NCI-H1930 (cell line): ENCODE measurements at places on chromosomes 12 and 14.

DNA sequence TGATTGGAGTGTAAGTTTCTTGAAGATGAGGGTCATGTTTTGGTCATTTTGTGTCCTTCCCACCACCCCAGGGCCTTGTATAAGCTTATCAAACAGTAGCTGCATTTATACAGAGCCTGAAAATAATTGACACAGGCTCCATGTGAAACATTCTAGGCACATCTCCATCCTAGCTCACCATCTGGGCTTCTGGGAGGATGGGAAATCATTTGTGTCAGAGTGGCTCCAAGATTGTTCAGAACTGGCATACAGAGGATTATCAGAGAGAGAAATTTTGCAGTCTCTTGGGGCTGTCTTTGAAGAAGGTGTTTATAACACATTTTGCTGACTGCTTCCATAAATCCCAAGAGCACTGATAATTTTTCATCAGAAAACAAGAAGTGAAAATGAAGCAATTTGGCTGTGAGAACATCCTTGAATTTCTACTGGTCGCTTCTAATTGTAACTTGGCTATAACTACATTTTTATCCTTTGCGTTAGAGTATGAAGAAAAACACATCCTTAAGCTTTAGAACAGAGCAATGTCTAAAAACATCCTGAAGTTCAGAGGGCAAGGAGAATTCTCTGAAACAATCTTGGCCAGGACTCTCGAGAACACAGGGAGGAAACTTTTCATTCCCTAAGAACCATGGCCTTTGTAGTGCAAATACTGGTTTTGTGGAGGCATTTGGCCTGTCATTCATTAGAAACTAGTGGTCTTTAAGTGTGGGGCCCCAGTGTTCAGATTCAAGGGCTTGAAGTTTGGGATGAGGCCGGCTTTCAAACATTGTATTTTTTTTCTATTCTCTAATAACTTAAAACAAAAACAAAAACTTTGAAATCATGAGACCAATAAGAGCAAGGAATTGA lies 151.1 kb downstream of the DACT1 start:
- no peak for DNase-seq

GRCh38 chr14:24634158-24634557 lies at the start of gene GZMB:
TSS of gene GZMB (minus strand) at chr14:24634190. CDS start at chr14:24634160, 30 bp downstream.
- DNase-seq: no peak

- DNase-seq: no peak
These were observed 32.1 kb downstream of the DEPDC4 start for GRCh38 chr12:100234591-100235304.

DNA sequence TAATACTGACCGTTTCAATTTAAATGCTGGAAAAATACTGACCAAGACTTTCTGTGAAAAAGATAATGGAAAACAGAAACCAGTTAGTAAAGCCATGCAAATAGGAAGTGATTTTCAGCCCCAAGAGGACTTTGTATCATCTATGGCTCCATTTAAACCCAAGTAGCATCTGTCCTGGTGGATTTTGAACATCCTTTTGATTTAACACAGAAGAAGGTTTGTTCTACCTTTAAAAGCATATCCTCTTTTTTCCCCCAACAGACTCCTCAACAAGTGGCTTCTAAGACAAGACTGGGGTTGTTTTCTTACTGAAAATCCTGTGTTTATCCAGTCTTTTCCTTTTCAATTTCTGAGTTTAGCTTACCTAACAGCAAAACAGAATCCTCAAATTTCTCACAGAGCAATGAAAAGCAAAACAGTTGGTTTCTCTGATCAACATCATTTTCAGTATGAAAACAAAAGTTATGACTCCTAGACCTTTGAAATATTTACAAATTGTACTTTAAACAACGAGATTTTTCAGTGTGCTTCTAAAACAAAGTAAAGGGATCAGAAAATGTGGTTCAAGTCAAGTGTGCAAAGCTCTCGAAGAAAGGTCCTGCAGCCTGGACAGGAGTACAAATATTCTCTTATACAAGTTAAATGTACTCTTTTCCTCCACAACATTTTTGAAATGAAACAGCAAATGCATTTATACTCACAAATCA lies 2.9 kb downstream of the PHLDA1 start:
- no peak for DNase-seq

GRCh38 chr12:119296535-119296934 lies 38.0 kb upstream of the CCDC60 start:
- DNase-seq: no peak

GRCh38 chr12:119809023-119809422 lies 68.1 kb downstream of the CIT start:
- DNase-seq: no peak

DNA sequence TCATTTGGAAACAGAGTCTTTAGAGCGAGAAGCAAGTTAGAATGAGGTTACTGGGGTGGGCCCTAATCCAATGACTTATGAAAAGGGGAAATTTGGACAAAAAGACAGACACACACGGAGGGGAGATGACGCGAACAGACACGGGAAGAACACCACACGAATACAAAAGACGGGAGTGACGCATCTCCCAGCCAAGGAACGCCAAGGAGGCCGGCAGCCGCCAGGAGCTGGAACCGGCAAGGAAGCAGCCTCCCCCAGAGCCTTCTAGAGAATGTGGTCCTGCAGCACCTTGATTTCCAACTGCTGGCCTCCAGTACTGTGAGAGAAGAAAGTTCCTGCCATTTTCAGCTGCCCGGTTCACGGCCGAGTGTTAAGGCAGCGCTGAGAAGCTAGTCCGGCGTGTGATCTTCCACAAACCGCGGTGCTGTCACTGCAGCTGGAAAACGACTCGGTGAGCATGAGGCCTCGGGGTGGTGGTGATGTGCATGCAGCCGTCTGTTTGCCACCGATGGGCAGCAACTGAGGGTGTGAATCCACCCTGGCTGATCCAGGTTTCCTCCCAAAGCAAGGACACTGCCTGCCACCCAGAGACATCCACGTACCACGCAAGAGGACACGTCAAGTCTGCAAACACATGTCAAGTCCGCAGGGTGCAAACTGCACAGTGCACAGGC lies 124.5 kb downstream of the NCOR2 start:
- DNase-seq: no peak

DNA sequence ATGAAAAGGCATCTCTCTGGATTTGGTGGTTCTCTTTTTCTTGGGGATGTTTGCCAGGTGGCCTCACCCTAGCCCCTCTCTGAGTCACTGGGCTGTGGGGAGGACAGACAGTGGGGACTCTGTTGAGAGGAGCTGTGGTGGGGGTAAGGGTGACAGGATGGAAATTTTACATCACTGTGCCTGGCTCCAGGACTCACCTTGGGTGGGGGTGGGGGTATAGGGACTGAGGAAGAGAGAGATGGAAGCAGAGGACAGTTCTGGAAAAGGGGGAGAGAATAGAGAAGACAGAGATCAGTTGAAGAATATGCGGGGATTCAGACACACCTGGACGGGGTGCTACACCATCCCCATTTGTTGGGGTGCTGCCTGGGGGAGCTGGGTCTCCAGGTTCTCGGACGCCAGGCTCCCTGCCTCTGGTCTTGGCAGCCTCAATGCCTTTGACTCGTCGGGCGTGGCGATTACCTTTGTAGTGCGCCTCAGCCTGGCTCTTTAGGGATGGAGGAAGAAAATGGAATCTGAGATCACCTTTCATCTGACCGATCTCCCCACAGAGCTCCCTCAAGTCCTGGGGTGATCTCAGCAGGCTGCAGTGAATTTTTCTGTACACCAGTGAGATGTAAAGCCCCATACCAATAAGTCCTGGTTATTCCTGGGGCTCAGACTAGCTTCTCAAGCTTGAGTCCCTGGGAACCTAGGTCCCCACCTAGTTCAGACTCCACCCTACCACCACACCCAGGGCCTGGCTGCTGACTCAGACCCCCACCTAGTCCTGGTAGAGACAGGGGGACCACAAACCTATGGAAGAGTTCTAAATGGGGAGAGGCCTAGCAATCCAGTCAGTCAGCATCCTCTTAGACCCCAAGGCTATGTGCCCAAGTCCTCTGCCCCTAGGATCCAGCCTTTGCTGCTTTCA lies 9.6 kb upstream of the GPR84 start:
- DNase-seq: no peak

DNA sequence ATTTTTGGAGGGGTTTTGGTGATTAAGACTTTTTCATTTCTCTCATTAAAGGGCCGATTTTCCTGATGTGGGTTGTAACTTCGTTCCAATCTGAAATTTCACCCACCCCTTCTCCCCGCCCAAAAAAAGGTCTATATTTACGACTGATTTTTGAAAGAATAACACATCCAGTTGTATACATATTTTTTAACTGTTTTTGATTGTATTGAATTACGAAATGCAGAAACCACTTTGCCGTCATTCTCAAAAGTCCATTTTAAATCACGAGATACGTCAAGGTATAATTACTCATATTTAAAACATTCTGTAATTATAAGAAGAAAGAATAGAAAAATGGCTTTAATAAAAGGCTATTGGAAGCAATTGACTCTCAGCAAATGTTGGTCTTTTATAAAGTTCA lies 520.7 kb downstream of the MED13L start:
- DNase-seq: no peak

GRCh38 chr12:111406474-111407376 lies 1.0 kb downstream of the SH2B3 start:
- no peak for DNase-seq

- no peak for DNase-seq
These were observed 56.6 kb downstream of the ZFYVE21 start for GRCh38 chr14:103772078-103772712.

DNA sequence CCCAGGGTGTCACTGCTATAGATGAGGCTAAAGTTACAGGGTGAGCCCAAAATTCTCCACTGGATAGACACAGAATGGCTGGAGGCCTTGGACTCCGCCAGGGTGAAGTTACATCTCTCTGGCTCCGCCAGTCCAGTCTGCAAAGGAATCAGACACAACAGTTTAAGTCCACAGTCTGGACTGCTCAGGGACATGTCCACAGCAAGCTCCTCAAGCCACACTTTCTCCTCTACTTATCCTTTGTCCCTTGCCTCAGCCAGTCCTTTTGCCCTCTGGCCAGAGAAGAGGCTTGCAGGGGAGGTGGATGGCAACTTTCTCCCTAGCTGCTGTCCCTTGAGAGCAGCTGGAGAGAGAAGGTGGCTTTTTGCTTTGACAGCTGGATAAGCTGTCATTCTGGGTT lies 28.0 kb downstream of the PTPRB start:
- no peak for DNase-seq

DNA sequence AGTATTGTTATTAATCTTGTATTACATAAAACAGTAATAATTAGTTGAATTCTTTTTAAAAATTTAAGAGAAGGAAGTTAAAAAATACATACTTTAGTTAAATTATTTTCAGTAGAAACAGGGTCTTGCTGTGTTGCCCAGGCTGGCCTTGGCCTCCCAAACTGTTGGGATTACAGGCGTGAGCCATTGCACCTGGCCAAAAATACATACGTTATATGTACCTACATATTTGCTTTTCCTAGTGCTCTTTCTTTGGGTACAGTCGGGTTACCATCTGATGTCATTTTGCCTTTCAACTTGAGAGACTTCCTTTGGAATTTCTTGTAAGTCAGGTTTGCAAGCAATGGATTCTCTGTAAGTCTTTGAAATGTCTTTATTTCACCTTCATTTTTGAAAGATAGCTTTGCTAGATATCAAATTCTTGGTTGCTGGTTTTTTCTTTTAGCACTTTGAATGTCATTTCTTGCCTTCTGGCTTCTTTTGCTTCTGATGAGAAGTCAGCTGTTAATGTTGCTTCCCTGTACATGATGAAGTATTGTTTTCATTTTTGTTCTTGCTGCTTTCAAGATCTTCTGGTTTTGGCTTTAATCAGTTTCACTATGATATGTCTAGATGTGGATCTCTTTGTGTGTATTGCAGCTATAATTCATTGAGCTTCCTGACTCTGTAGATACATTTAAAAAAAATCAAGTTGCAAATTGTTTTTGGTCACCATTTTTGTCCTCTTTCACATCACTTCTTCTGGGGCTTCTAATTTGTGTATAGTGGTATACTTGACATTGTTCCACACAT lies 84.4 kb downstream of the SPATS2 start:
- DNase-seq: no peak

- no peak for DNase-seq
These were observed 231.2 kb upstream of the DCN start for GRCh38 chr12:91413581-91414546.

DNA sequence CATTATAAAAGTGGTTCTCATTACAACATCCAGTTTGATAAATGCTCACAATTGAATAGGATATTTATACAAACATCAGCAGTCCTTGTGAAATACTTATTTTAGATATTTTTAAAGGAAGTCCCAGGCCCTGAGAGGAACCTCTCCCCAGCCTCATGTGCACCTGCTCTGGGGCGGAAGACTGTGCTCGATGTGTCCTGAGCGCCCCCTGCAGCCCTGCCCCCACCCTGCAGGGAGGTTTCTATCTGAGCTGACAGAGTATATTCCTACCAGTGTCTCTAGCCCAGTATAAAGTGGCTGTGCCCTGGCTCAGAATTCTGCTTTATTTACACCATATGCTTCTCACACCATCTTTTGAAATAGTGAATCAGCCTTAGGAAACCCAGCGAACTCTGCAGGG lies 1349.1 kb downstream of the TMEM121 start:
- no peak for DNase-seq
